Spinal cord (tissue), 10 donors: ENCODE measurements at places on chromosomes 12 and 14. TPM values are rescaled to one million over a fixed set of nuclear protein-coding genes. Genes with fewer than 3 reads are reported as not detected.

DNA sequence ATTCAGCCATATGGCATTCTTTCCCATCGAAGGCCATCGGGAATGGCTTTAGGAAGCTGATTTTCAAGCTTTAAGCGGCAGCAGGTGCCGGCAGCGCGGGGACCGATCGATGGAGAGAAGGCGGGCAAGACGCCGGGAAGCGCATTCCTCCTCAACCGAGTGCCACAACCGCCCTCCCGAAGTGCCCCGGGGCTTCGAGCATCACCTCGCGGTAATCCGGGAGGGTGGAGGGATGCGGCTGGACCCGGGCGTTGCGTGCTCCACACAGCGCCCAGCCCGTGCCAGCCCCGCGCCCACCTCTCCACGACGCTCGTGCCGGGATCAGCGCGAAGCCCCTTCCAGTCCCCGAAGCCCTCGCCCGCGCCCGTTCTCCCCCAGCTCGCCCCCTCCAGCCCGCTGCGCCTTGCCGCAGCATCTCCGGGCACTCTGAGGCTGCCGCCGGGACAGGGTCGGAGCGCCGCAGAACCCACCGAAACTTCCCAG lies 3.2 kb downstream of the USP44 start:
- DNase-seq: no peak

GRCh38 chr14:52913271-52913670 lies 37.6 kb downstream of the FERMT2 start:
- no peak for DNase-seq

- DNase-seq: no peak
Observed at GRCh38 chr12:65209655-65210043, 40.3 kb downstream of the LEMD3 start.

Gene NEMF
- 54.5 TPM for polyA plus RNA-seq

- no peak for DNase-seq
Observed at GRCh38 chr14:101477648-101478047, 83.6 kb upstream of the DIO3 start.

Gene NOVA1
- 181 TPM for polyA plus RNA-seq

GRCh38 chr12:65996146-65996545 lies 134.4 kb downstream of the LLPH start:
- DNase-seq: no peak

Gene C3AR1
- polyA plus RNA-seq: 6.9 TPM

GRCh38 chr12:115956659-115957058 lies 320.8 kb downstream of the MED13L start:
- DNase-seq: peak; percentile 21

DNA sequence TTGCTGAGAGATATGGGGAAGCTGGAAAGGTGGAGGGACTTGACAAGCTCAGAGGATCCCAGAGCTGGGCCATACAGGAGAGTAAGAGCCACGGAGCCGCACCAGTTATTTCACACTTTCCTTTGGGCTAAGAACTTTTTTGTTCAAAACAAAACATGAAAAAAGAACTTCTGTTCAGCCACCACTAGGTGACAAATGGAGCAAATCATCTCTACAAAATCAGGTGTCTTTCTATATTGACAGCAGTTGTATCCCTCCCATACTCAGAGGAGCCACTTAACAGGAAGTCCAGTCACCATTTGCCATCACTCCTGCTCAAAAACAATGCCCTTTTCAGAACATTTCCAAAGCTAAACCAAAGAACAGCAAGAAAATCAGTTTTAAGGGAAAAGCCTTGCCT lies 70.3 kb upstream of the DBX2 start:
- DNase-seq: no peak

DNA sequence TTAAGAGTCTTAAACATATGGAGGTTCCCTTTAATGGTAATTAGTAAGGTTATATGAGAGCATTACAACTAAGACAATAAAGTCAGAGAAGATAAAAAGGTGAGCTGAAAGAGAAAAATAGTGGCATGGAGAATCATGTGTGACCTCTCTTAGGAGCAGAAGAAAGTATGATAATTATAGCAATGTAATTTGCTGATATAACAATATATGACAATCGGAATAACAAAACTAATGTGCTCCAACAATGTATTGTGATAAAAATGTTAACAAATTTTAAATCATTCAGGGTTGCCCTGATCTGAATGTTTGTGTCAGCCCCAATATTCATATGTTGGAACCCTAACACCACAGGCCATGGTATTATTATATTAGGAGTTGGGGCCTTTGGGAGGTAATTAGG lies 269.6 kb upstream of the PPFIA2 start:
- DNase-seq: no peak

DNA sequence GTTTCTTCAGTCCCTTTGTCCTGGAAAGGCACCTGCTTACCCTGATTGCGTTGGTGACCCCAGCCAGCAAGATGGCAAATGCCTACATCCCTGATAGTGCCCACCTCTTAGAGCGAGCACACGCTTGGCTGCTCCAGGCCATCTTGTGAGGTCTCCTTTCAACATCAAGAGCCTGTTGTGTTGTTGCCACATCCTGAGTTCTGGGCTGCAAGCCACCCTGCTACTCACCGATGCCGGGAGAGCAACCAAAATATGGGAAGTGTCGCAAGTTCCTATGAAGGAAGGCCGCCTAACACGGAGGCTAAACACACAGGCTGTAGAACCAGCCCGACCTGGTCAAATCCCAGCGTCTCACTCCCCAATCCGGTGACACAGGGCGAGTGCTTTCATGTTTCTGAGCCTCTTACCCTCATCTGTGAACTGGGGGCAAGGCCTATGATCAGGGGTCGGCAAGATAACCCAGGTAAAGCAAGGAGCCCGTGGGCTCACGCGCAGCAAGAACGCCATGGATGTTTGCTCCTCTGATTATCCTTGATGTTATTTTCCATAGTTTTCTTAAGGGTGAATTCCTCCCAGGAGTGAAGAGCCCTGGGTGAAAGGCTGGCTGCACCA lies 98.4 kb downstream of the LGMN start:
- DNase-seq: no peak
